Tibial artery (tissue), 4 donors: ENCODE measurements at places on chromosomes 1 and 21.

GRCh38 chr1:227559926-227560325, 3.4 kb upstream of the ZNF678 start:
- DNase-seq, result no peak

GRCh38 chr1:43443197-43443946, 10.4 kb downstream of the HYI start:
- peak; percentile 54 for DNase-seq

- no peak for DNase-seq
Observed at GRCh38 chr1:183776731-183777130, 28.2 kb upstream of the RGL1 start.

GRCh38 chr1:99481391-99481996, 164.4 kb upstream of the PALMD start:
- no peak for DNase-seq

GRCh38 chr1:169009666-169010065, 96.8 kb upstream of the ATP1B1 start:
- no peak for DNase-seq

DNA sequence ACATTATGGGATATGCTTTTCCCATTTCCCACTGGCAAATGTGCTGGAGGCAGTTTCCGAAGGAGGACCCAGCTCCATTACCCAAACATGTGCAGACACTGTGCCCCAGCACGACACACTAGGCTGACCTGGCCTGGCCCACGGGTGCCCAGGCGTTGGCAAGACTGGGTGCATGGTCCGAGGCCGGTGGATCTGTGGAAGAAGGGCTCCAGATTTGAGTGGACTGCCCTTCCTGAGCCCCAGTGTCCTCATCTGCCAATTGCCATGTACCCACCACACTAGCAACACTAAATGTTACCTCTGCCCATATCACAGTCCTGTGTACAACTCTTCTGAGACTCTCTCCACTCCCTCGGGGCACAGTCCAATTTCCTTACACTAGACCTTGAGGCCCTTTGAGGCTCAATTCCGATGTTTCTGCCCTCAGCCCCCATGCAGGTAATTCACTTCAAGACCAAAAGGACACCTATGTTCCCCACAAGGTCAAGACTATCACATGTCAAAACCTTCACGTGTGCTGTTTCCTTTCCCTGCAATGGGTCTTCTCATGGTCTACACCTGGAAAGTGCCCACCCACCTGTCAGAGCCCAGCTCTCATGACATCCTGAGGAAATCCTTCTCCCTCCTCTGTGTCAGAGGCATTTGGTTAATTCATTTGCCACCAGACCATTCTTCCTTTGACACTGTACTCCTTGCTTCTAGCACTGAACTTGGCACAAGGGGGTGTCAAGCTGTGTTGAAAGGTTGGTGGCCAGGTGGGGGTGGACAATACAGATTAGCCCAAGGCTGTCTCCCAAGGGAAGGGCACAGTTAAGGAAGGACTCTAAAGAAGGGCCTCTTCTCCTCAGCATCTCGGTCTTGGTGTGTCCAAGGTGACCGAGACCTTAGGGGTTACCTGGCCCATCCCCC, 124.9 kb downstream of the DMRTB1 start:
- DNase-seq, result peak; percentile 43

GRCh38 chr1:238451781-238452310, 561.1 kb upstream of the ZP4 start:
- no peak for DNase-seq

- DNase-seq, result no peak
Observed at GRCh38 chr1:30406996-30407864, 316.2 kb downstream of the MATN1 start.
